Activated naive CD8-positive, alpha-beta T cell treated with anti-CD3 and anti-CD28 coated beads for 36 hours (primary cell): ENCODE measurements at places on chromosomes 7 and 10. TPM values are rescaled to one million over a fixed set of nuclear protein-coding genes. Genes with fewer than 3 reads are reported as not detected.
A peak's percentile ranks its signal among the peaks of the same experiment; 100 is the strongest.

POM121L12 gene
- not detected for total RNA-seq

CRYGN gene
- total RNA-seq = 0.74 TPM

LRMDA gene
- total RNA-seq = not detected

CYP2C19 gene
- total RNA-seq = not detected

GRID2IP gene
- total RNA-seq = 0.06 TPM

RARRES2 gene
- not detected for total RNA-seq

WIPF3 gene
- total RNA-seq = not detected

GIMAP2 gene
- 41.2 TPM for total RNA-seq

GRCh38 chr10:129472696-129473555 is 5.9 kb downstream of the MGMT start:
- no peak for DNase-seq

- no peak for DNase-seq
These were observed 237.7 kb downstream of the ETV1 start for GRCh38 chr7:13751766-13752165.

DNA sequence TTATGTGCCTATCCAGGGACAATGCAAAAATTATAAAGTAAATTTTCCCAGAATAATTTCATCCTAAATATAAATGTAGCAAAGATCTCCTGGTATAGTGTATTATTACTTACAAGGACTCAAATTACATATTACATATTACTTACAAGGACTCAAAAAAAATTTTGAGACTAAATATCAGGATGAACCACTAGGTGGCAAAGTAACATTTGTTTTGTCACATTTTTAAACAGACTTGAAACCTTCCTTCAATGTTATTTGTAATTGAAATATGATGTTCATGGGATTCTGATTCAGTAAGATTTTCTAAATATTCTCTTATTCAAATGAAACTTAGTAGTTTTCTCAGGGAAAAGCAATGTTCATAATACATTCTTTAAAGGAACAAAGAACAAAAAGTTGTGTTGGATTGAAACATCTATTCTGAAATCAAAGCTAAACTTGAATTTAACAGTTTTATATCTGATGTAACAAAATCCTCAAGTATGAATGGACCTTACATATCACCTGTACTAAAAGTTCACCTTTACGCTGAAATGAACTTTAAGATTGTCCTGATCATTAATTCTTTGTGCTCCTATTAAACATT is 74.3 kb upstream of the GNAI1 start:
- no peak for DNase-seq

GRCh38 chr7:102155821-102156441 is 130.7 kb upstream of the SH2B2 start:
- DNase-seq = no peak

GRCh38 chr10:42988517-42989395 is 88.1 kb upstream of the RET start:
- peak; percentile 44 for DNase-seq

DNA sequence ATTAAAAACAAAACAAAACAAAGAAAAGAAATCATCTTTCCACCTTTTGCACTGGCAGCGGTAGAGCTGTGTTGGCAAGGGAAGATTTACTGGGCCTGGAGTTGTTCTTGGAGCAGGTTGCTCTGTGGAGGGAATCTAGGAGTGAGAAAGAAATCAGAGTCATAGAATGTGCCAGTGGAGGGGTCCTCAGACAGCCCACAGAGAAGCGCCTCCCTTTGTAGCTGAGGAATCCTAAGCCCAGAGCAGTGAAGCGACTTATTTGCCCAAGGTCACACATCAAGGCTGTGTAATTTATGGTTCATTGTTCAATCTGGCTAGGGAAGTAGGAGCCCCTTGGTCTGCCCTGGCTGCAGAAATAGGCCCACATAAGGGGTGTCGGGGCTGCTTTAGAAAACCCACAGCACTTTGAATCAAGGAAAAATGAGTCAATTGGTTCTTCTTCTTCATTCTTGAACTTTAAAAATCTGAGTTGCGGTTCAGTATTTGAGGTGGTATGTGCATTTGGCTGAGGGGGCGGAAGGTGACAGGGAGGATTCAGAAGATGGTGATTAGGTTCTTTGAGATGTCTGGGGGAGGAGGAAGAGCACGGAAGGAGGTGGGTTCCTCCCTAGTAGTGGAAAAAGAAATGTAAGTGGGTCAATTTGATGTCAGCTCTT is 253.7 kb downstream of the PTEN start:
- peak; percentile 75 for DNase-seq

DNA sequence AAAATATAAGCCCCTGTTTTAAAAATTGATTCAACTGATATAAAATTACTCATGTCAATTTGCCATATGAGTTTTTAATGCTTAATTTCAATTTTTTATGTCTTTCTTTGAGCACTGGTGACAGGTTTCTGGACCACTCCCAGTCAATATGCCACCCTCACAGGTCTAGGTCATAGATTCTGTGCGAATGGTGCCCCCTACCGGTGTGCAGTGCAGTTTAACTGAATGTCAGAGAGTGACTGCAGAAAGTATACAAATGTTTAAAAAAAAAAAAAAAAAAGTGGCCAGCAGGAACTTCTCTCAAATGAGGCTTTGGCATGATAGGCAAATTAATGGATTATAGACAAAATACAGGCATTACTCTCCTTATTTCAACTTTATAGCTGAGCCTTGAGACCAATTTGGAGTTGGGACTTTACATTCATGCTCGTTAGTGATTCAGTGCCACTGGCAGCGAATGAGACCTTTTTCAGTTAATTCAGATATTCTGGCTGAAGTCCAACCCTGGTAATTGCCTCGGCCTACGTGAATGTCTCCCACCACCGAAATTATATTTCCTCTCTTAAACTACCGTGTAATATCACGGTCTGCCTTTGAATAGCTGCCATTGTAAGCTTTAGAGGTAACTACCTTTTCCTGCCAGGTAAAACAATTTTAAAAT is 427.6 kb downstream of the PHTF2 start:
- peak; percentile 26 for DNase-seq

GRCh38 chr10:69425511-69426298 is 9.0 kb upstream of the TACR2 start:
- DNase-seq = no peak

DNA sequence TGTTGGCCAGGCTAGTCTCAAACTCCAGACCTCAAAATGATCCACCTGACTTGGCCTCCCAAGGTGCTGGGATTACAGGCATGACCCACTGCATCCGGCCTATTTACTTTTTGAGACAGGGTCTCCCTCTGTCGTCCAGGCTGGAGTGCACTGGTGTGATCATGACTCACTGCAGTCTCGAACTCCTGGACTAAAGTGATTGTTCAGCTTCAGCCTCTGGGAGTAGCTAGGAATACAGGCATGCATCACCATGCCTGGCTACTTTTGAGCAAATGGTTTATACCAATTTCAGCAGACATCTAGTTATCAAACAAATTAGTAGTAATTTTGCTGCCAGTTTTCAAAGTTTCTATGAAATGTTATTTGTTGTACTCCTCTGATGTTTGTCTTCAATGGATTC is 2.2 kb upstream of the WAC start:
- no peak for DNase-seq

DNA sequence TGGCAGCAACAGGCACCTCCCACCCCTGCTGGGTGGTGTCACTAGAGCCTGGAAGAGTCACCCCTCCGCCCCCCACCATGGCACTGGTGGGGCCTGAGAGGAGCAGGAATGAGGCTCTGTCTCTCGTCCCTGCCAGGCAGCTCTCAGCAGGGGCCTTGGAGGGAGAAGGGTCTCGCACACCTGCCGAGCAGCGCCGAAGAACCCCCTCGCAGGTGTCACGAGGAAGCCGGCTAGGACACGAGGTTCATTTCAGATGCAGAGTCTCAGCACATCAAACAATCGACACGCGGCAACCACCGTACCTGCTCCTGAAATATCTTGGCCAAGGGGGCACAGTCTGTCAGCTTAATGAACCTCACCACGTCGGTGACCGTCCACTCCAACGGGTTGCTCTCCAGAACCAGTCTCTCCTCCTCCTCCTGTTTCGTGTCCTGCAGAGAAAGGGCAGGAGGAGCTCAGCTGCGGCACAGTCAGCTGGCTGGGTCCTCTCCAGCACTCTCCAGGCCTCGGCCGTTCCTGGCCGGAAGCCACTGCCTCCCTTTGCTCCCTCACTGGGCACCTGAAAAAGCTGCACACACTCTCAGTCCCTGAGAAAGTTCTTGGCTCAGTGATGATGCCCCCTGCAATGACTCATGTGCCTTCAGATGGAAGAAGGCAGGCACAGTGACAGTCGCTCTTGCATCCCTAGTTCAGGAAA is 240.1 kb downstream of the SFMBT2 start:
- no peak for DNase-seq

DNA sequence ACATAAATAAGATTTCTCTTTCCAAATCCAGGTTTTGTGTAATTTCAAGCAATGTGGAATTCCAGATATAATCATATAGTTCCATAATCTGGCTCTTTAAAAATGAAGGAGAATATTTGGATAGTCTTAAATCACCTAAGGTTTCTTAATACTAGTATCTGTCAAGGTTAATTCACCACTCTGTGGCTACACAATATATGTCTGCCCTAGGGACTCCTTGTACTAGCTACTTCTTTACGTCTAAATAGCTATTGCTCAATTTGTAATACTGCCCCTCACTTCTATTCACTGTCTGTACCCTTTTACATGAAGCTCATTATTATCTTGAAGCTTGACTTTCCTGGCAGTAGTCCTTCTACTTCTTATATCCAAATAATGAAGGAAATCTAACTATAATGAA is 47.2 kb downstream of the CACNA2D1 start:
- no peak for DNase-seq

GRCh38 chr7:15554744-15555143 is 7.1 kb downstream of the AGMO start:
- DNase-seq = no peak
